ENCODE measurements at places on chromosomes 6 and 20.
A peak's percentile ranks its signal among the peaks of the same experiment; 100 is the strongest.

- DNase-seq = no peak
Measured at GRCh38 chr6:154230910-154231595, 125.5 kb downstream of the IPCEF1 start.

DNA sequence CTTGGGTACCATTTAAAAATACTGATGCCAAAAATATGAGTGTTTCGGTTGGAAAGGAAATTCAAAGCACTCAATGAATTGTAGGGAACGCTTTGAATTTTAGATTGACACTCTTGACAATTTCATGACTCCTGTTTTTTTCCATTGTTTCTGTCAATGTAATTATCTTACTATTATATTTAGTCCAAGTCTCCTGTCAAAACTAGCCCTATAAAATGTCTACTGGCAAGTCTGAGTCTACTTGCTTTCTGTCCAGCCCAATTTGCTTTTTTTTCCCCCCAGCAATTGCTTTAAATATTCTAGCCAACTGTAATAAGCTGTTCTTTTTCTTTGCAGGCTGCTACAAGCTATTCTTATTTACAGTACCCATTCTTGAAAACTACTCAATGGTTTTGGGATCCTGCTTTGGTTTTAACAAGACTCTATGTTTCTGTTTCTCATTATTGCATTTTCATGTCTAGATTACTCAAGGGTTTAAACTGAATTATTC, 1103.9 kb upstream of the GJE1 start:
- DNase-seq = no peak

- DNase-seq = no peak
Measured at GRCh38 chr20:57048027-57048869, 218.2 kb downstream of the BMP7 start.

GRCh38 chr6:20463396-20463795, 61.7 kb downstream of the E2F3 start:
- DNase-seq = no peak

- DNase-seq = no peak
Measured at GRCh38 chr6:136593748-136594490, 43.7 kb upstream of the MAP7 start.

- peak; percentile 51 for DNase-seq
Measured at GRCh38 chr20:34215711-34216381, 25.4 kb upstream of the ASIP start.

DNA sequence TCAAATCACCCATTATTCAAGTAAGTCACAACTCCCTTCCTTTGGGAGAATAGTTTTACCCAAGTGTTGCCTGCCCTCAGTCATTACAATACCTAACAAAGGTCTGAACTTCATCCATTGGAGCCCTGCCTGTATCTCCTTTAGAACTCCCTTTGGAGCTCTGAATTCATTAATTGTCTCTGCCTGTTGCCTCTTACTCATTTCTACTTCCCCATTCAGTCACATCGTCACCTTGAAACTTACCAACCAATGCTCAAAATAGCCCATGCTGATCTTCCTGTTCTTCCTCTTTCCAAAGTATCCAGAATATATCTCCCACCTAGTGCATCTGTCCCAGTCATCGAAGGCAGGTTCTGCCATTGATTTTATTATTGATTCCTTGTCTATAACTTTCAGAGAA, 120.7 kb upstream of the ADGRF1 start:
- no peak for DNase-seq

DNA sequence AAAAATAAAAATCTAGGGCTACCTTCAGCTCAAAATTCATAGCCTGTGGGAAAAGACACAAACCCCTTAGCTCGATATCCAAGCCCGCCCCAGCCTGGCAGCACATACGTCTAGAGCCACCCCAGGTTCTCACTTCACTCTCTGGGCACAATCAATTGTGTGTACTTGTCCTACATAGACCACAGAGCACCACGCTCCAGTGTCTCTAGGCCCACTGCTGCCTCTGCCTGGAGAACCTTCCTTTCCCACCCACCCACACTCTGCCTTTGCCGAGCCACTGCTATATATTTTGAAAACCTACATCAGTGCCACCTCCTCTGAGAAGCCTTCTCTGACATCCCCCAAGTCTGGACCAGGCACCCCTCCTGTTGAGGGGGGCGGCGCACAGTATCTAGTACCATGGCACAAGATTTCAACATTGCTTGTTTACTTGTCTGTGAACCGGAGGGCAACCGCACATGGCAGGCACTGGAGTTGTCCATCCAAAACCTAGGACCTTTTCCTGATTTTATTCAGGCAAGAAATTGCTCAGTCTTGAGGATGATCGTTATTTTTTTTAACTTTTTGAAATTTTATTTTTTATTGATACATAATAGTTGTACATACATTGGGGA, 141.5 kb downstream of the UNC5CL start:
- no peak for DNase-seq

DNA sequence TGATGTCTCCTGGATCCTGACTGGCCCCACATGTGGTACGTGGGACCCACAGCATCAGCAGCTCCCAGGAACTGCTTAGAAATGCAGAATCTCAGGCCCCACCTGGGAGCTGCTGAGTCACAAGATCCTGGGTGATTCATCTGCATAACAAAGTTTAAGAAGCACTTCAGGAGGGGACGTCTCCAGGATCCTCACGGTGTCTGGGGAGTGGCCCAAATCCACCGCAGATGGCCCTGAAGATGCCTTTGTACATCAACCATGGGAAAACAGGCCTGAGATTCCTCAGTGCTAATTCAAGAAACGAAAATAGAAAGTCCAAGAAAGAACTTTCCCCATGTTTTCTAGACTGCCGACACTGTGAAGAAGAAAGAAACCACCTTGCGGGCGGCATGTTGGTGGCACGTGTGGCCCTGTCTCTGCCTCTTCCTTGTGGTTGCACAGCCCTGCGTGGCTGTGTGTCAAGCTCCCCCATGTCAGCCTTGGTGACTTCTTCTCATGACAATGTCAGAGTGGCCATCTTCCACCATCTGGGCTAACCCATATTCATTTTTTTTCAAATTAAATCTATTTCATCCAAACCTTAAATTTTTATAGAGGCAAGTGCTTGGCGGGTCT, 26.1 kb downstream of the RRBP1 start:
- DNase-seq = peak; percentile 15

- no peak for DNase-seq
Measured at GRCh38 chr20:4720977-4721349, 746 bp upstream of the PRND start.

DNA sequence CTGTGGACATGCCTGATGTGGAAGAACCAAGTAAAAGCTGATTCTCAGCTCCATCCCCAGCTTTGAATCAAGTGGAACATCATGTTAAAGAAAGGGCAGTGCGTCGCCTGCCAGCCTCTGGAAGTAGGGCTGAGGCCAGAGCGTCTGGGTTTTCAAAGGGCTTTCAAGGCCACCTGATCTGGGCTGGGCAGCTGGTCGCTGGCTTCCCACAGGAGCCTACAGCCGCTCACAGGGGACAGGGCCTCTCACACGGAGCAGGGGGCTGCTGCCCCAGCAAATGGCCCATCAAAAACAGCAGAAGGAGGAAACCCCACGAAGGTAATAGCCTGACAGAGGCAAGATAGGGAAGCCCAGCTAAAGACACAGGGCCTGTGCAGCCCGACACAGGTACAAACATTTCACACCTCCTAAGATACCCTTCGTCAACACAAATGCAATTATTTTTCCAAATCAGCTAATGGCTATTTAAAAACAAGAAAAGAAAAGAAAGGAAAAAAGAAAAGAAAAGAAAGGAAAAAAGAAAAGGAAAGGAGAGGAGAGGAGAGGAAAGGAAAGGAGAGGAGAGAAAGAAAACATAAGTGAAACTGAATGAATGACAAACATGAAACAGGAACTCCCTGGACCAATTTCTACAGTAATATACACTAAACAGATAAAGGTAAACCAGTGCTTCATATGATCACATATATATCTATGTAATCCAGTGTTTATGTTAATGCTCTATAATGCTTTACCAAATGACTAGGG, 24.8 kb downstream of the RRBP1 start:
- peak; percentile 8 for DNase-seq

DNA sequence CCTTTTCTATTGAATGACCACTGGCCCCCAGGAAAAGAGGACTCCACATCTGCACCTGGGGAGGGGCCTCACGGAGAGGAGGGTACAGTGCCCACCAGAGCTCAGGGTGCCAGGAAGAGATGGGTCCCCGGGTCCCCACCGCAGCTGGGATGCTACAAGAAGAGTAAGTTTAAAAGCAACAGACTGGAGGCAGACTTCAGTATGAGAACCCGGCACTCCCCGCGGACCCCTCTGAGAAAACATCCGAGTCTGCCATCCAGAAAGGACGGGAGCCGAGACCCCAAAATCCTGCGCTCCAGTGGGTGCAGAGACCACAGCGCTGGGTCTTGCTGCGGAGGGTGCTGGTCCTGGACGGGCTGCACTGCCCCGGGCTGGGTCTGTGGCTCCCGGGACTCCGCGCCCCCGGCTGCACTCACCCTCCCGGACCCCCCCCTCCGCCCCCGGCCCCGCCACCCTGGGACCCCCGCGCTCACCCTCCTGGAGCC, 350 bp downstream of the HELZ2 start:
- DNase-seq = no peak

- no peak for DNase-seq
Measured at GRCh38 chr20:62023935-62024334, 41.7 kb downstream of the TAF4 start.

DNA sequence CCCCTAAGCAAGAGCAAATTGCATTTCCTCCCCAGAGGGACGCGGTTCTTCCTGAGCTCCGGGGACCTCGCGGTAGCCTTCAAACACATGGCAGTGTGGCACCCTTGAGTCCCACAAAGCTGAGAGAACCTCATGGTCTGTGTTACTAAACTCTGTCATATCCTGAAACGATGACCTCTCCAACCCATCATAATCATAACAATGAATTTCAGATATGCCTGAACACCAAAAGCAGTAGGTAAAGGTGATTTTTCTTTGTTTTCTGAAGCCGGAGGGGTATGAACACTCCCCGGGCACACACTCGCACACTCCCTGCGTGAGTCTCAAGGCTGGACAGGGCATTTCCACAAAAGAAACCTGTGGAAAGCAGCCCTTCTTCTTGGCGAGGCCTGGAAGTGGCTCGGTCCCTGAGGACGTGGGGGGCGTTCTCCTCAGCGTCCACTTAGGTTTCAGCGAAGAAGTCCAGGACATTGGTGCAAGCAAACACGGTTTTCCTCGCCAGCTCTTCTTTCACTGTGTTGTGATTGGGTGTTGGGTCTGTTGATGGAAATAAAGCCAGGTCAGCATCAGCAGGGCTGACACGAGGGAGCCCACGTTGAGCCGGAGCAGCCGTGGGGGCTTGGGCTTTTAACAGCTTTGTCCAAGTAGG, 183.4 kb downstream of the ERMARD start:
- no peak for DNase-seq

DNA sequence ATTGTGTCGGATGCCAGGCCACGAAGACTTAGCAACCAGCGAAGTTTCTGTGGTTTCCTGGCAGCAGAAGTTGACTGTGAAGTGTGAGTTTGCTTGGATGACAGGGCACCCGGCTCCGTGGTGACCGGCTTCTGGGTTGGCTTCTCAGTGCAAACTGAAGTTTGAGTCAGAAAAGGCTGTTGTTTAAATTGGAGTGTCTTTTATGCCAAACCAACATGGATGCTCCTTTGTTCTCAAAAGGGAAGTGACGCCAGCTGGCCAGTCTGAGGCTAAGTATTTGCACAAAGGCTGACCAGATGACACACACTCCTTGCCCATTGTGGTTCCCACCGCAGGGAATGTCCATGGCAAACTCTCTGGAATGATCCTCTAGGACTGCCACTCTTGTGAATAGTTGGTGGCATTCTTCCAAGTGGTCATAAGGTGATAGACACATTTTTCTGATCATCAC, 164.8 kb upstream of the QKI start:
- DNase-seq = no peak

- no peak for DNase-seq
Measured at GRCh38 chr6:54320871-54321270, 12.6 kb downstream of the TINAG start.

DNA sequence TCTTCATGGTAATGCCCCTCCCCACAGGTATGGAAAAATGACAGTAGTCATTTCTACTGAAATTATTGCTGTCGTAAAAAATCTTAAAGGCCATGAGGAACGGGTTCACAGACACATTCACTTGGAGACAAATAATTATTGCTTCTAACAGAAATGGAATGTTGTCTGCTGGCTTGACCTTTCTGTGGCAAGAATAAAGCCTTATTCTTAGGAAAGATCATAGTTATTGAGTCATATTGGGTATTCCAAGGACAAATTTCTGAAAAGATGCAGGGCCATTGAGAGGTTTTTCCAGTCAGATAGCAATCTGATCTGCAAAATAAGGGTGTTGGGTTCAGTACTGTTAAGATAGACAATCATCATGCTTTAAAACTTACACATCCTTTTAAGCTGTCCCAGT, 29.2 kb downstream of the AKAP7 start:
- DNase-seq = no peak

GRCh38 chr6:14776307-14776706, 469.6 kb upstream of the JARID2 start:
- no peak for DNase-seq

GRCh38 chr6:169411296-169411695, 157.7 kb upstream of the THBS2 start:
- DNase-seq = no peak

Measured in uterus (tissue), 4 donors.